NCI-H1092 (cell line): ENCODE measurements at places on chromosomes 2 and 18.

GRCh38 chr18:80167931-80168330, 58.9 kb downstream of the ADNP2 start:
- DNase-seq: no peak

DNA sequence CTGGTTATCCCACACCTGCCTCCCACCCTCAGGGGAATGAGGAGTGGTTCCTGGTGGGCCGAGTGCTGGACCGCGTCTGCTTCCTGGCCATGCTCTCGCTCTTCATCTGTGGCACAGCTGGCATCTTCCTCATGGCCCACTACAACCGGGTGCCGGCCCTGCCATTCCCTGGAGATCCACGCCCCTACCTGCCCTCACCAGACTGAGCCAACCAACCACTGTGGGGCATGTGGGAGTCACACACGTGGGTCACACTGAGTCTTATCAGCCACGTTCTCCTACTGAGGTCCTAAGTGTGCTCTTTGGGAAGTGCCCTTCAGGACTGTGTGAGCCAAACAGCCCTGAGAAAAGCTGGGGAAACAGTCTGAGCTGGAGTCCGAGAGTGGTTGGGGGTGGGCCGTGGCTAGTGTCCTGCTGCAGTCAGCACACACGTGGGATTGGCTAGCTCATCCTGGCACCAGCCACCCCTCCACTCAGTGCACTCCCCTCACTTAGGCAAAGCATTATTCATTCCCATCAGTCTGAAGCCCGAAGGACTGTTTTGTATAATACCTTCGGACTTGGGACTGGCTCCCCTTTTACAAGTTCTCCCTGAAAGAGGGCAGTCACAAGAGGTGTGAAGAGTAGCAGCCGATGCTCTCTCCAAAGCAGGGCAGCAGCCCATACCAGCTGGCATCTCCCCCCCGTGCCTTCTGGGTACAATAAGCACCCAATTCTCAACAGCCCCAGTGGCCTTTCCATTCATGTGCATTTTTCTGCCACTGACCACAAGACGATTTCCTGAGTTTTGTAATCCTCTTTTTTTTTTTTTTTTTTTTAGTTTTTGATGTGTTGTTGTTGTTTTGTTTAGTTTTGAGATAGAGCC, 4.6 kb downstream of the TIGD1 start:
- no peak for DNase-seq

DNA sequence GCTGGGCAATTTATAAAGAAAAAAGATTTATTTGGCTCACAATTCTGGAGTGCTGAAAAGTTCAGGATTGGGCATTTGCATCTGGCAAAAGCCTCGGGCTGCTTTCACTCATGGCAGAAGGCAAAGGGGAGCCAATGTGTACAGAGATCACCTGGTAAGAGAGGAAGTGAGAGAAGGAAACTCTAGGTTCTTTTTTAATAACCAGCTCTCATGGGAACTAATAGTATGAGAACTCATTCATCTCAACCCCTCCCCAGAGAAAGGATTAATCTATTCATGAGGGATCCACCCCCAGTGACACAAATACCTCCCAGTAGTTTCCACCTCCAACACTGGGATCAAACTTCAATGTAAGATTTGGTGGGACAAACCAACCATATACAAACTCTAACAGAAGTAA, 129.0 kb downstream of the EVA1A start:
- no peak for DNase-seq

DNA sequence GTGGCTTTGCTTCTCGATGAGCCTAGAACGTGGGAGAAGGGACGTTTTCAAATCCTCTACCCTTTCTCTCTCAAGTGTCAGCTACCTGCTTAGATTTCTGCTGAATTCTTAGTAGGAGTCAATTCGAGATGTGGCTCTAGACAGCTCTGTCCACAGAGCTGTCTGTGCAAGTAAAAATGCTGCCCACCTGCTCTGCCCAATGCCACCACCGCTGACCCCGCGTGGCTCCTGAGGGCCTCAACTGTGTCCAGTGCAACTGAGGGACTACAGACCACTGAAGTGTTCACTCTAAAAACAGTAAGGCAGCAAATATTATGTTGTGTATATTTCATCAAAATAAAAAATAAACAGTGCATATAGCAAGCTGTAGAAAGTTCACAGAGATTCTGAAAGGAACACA, 266.3 kb downstream of the ZNF516 start:
- no peak for DNase-seq

- no peak for DNase-seq
Observed at GRCh38 chr2:146386096-146386495, 1458.7 kb upstream of the ACVR2A start.

- DNase-seq: no peak
Observed at GRCh38 chr2:103823847-103824246, 1030.1 kb upstream of the POU3F3 start.

- no peak for DNase-seq
Observed at GRCh38 chr2:68238955-68239822, 13.1 kb downstream of the PPP3R1 start.

GRCh38 chr2:144082777-144083176, 437.1 kb downstream of the ZEB2 start:
- DNase-seq: no peak

GRCh38 chr18:3578621-3579020, 128.6 kb downstream of the TGIF1 start:
- no peak for DNase-seq

DNA sequence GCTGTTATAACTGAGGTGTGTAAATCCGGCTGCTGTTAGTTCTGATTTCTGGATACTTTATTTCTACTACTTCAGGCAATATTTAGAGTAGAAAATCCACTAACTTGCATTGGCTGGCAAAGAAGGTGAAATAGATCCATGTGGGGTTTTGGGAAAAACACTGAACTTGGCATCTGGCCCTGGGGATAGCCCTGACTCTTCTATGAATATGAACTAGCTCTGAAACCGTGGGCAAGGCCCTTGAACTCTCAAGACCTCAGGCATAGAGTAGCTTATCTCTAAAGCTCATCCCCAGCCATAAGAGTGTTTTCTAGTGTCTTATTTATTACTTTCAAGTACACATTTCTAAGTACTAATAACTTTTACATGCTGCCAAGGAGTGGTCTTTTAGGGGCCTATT, 25.8 kb downstream of the PARD3B start:
- no peak for DNase-seq

GRCh38 chr18:55370936-55371335, 217.1 kb downstream of the TCF4 start:
- DNase-seq: no peak

GRCh38 chr18:55088561-55088960, 129.3 kb upstream of the CCDC68 start:
- no peak for DNase-seq

- DNase-seq: no peak
Observed at GRCh38 chr2:233867993-233868532, at the start of gene MSL3B. MSL3B (minus strand) TSS chr2:233868386.

DNA sequence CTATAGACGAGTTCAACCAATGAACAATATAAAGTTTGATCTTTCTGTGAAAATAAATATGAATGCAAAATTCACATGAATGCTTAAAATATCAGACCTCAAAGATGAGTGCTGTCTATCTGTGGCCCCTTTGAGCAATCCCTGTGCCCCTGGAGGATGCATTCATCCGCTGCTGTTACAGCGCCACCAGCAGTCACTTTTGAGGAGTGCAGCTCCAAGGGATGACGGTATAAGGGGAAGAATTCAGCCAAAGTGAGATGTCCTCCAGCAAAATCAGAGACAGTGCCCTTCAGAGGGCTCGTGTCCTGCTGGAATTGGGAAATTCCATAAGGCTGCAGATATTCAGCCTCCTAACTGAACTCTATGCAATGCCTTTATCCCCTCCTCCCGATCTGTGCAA, 12.0 kb upstream of the CHRNA1 start:
- DNase-seq: no peak

DNA sequence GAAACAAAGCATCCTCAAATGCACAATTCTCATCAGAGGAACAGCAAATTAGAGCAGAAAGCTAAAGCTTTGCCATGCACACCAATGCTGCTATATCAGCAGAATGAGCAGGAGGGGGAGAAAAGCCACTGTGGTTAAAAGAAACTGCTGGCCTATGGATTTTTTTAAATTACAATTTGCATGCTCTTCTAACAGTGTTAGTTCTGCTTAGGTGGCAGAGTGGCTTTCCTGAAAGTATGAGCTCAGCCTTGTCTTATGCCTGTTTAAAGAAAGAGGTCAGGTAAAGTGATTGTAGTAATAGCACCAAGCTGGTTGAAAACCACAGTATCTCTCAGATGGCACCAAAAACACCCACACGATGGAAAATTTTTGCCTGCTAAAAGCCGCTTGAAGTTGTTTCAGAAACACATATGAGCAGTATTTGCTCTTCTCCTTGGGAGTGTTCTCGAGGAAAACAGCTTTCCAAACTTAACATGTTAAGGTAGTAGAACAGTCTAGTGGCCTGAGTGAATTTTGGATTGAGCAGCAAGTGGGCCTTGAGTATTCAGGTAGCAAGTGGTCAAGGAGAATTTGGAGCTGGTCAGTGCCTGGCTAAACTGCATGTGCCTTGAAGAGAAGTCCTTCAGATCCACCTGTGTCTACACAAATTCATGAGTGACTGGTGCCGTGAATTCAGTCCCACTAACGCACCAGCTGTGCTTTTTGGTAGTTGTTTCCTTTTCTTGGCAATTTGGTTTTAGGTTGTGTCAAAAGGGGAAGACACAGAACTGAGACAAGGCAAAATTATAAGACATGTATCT, 19.6 kb upstream of the NDUFV2 start:
- no peak for DNase-seq

- DNase-seq: no peak
Observed at GRCh38 chr2:15619938-15620337, 28.3 kb downstream of the DDX1 start.

DNA sequence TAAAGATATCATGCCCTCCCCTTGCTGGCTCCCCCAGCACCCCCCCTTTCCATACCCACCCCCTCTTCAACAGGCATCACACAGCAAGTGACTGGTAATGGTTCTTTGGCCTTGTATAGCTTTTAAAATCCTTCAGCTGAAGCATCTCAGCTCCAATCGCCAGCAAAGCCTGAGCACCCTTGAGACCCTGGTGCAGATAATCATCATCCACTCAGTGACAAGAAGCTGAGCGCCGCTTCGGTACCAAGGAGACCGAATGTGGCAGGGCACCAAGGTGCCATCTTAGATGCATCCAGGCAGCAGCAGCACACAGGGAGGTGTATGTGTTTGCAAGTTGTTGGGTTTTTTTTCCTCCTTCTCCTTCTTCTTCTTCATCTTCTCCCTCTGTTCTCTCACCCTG, 232.7 kb downstream of the BCL11A start:
- no peak for DNase-seq

DNA sequence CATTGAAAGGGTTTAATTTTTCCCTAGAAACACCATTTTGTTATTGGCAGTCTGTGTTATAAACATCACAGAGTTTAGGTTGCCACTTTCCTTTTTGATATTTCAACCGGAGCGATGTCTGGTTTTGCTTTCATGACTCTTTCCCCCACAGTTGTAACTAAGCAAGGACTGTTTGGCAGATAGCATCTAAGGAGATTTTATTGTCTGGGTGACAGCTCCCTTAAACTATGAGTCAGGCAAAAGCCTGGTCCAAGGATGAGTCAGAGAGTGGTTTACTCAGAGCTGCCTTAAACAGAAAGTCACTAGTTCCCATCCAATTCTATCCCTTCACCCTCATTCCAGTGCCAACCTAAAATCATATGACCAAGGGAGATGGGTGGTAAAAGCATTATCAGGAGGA, 341.6 kb upstream of the VWC2L start:
- no peak for DNase-seq

GRCh38 chr2:24652265-24653182, 140.7 kb downstream of the PTRHD1 start:
- DNase-seq: no peak

GRCh38 chr2:11765501-11765900, 19.1 kb downstream of the LPIN1 start:
- DNase-seq: no peak

GRCh38 chr2:191740016-191740419, 62.1 kb downstream of the NABP1 start:
- DNase-seq: no peak

DNA sequence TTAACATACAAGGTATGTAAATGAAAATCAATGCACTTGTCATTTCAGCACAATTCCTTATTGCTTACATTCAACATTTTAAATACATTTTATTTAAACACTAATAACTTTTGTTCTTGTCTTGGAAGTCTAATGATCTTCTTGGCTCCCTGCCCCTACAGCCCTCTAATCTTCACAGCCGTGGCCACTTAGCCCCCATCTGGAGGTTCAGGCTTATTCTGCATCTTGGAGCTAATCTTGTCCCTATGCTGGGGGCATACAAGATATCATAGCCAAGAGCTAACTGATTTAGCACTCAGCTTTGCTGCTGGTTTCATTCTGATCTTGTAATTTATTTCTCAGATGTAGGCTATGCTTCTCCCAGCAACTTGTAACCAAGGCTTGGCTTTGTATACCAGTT, 140.8 kb downstream of the TMEFF2 start:
- no peak for DNase-seq

DNA sequence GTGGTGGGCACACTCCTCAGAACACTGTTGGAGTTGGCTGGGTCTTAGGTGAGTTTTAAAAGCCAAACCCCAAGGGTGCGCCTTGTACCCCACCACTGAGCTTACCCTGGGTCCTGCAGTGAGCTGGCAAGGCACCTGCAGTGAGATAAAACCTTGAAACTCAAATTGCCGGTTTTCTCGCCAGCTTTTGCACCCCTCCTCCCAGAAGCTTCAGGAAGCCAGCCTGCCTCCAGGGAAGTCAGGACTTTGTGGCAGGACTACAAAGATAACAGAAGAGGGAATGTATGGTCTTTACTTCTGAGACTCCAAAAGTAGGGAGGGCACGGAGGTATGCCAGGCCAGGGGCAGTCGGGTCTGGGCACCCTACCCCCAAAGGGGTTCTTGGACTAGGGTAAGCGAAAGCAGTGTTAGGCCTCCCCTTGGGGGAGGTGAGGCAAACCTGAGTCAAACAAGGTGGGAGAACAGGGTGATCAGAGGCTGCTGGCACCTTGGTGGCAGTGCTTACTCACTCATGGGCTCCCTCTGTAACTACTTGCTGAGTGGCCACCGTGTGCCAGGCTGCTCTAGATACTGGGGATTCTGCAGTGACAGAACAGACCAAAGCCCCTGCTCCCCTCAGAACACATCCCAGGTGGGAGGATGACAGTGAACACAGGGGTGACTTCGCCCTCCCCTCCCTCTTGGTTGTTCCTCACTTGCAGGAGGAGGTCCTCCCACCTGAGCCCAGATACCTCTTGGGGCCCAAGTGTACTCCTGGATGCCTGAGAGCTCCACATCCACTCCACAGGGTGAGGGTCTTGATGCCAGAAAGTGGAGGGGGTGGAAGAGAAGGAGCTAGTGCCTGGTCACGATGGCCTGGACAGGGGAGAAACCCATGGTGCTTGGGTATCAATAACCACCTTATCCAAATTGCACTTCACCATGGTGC, 69.3 kb upstream of the RGPD5 start:
- DNase-seq: no peak

- DNase-seq: no peak
Observed at GRCh38 chr2:202169131-202169530, 69.3 kb downstream of the SUMO1 start.

DNA sequence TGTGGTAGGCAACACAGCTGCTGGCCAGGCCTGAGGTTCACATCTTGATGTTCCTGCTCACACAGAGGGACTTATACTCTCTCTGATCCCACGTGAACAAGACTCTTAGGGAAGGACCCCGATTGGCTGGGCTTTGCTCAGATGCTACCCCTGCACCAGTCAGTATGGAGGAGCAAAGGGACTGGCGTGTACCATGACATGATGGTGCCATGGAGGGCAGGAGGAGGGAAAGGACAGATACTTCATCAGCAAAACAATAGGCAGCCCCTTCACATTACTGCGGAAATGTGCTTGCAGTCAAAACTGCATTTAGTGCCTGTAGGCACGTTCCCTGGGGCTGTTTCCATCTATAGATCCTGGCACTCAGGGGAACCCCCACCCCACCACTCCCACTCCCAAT, 42.7 kb downstream of the ZFP36L2 start:
- no peak for DNase-seq
